Right renal pelvis (tissue), 4 donors: ENCODE measurements at places on chromosomes 3 and 15. TPM values are rescaled to one million over a fixed set of nuclear protein-coding genes. Genes with fewer than 3 reads are reported as not detected.

GRCh38 chr3:80535286-80535685, 767.5 kb upstream of the ROBO1 start:
- no peak for DNase-seq

- no peak for DNase-seq
These were observed 40.8 kb upstream of the ARPP19 start for GRCh38 chr15:52609593-52609992.

- no peak for DNase-seq
These were observed 152.3 kb upstream of the STAC start for GRCh38 chr3:36227980-36228379.

DNA sequence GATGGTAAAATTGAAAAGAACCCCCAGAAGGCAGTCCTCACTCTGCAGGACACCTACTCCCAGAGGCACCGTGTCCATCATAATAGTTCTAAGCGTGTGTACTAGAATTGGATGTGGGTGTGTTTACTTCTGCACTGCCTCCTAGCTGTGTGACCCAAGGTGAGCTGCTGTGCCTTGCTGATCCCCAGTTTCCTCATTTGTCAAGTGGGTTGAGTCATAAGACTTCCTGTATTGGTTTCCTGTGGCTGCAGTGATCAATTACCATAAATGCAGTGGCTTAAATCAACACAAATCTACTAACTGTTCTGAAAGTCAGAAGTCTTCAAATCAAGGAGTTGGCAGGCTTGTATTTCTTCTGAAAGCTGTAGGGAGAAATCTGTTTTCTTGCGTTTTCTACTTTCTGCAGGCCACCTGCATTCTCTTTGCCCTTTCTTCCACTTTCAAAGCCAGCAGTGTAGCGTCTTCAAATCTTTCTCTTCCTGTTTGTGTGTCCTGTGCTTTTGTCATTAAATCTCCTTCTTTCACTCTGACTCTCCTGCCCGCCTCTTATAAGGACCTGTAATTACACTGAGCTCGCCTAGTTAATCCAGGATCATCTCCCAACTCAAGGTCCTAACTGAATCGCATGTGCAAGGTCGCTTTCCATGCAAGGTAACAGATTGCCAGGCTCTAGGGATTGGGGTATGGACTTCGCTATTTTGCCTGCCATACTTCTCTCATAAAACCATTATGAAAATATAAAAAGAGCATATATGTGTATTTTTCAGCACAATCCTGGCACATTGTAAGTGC, 59.0 kb downstream of the RORA start:
- DNase-seq = no peak

- DNase-seq = no peak
These were observed 2.8 kb upstream of the MB21D2 start for GRCh38 chr3:192920411-192920810.

DNA sequence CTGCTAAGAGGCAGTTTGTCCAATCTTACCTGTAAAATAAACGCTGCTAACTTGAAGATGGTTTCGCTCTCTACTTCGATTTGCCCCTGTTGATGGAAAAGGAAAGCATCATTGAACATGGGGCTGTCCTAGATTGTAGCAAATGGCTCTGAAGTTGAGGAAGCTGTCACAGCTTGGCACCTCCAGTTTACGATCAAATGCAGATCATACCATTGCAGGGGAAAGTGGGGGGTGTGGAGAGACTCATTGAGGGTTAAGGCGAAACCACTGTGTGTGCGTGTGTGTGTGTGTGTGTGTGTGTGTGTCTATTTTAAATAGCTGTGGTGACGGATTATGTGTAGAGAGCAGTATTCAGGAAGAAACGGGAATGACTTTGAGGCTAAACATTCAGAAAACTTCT, 127.6 kb upstream of the LMOD3 start:
- no peak for DNase-seq

The PDZRN3 gene
- 44.2 TPM for polyA plus RNA-seq

The CD96 gene
- polyA plus RNA-seq = 2.3 TPM

The TRPC1 gene
- polyA plus RNA-seq = 11.6 TPM

The MYZAP gene
- polyA plus RNA-seq = 9.7 TPM
